ENCODE measurements at places on chromosomes 3 and 15.

GRCh38 chr15:72890043-72890442 is 106.5 kb upstream of the ADPGK start:
- DNase-seq: no peak

- no peak for DNase-seq
Measured at GRCh38 chr3:128411574-128412064, 55.1 kb downstream of the DNAJB8 start.

- DNase-seq: no peak
Measured at GRCh38 chr3:181724192-181724965, 12.7 kb downstream of the SOX2 start.

GRCh38 chr3:126486360-126486847 is 10.7 kb upstream of the ZXDC start:
- DNase-seq: no peak

DNA sequence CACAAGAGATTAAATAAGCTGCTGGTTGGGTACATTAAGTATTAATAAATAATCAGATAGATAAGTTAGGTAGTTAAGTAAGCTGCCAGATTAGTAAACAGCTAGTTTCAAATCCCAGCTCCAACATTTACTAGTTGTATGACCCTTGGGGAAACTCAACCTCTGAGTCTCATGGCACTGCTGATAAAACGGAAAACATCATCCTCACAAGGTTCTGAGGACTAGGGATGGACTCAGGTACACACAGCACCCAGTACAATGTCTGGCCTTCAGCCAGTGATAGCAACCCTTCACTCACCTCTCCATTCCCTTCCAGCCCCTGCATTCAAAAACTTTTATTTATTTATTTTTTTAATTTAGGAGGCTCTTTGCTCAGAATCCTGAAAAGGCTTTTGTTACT is 32.3 kb downstream of the B3GNT5 start:
- DNase-seq: no peak

- DNase-seq: no peak
Measured at GRCh38 chr15:63749330-63749942, 84.3 kb downstream of the HERC1 start.

GRCh38 chr15:41971089-41971894 is 1.1 kb downstream of the EHD4 start:
- DNase-seq: no peak

GRCh38 chr3:67083277-67083676 is 85.2 kb downstream of the KBTBD8 start:
- no peak for DNase-seq

GRCh38 chr3:169244119-169244864 is 419.2 kb downstream of the MECOM start:
- no peak for DNase-seq

DNA sequence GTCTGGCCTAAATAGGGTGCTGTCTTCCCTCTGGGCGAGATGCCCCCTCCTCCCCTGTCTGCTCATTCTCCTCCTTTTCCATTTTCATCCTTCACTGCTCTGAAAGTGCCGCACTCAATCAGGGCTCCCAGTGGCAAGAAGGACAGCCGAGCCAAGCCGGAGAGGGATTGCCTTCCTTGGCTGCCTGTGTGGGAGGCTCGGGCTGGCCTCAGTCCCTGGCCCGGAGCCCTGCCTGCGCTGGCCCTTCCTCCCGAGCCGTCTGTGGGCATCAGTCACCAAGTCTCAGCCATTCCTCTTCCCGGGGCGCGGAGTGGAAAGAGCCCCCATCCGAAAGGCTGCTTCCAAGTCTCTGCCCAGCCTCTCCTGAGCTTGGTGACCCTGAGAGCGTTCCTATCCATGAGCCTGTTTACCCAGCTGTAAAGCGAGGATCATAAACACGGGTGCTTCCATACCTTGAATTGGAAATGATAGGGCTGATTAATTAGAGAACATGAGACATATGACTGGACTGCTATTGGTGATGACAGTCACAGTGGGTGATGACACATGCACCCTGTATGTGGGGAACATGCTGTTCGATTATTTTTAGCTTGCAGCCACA is 59.1 kb upstream of the TLE3 start:
- DNase-seq: no peak

DNA sequence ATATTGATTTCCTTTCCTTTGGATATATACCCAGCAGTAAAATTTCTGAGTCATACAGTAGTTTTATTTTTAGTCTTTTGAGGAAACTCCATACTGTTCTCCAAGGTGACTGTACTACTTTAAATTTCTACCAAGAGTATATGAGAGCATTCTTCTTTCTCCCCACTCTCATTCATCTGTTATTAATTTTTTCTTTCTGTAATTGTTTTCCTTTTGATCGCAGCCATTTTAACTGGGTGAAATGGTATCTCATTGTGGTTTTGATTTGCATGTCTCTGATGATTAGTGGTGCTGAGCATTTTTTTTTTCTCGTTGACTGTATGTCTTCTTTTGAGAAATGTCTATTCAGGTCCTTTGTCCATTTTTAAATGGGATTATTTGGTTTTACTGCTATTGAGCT is 18.3 kb upstream of the VGLL3 start:
- DNase-seq: no peak

- DNase-seq: no peak
Measured at GRCh38 chr3:56955492-56956111, 104.9 kb upstream of the SPATA12 start.

DNA sequence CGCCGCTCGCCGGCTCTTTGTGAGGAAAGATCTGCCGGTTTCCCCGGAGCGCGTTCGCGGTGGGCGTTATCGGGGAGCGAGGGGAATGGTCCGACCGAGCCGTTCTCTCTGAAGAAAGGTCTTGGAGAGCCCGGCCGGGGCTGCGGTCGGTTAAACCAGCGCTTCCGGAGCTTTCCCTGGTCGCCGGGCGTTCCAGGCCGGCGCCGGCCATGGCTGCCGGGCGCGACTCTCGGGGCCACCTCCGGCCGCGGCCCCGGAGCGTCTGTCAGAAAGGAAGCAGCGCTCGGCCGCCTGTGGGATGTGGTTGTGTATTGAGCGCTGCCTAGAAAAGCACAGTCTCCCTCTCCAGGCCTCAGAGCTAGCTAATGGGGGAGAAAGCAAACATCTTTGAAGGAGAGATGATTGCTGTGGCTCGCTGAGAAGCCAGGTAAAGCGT is 731 bp downstream of the FYTTD1 start:
- DNase-seq: peak; percentile 56

GRCh38 chr3:109772520-109772919 is 435.2 kb upstream of the DPPA4 start:
- DNase-seq: no peak

GRCh38 chr15:85595804-85596536 is 198.8 kb downstream of the KLHL25 start:
- no peak for DNase-seq

DNA sequence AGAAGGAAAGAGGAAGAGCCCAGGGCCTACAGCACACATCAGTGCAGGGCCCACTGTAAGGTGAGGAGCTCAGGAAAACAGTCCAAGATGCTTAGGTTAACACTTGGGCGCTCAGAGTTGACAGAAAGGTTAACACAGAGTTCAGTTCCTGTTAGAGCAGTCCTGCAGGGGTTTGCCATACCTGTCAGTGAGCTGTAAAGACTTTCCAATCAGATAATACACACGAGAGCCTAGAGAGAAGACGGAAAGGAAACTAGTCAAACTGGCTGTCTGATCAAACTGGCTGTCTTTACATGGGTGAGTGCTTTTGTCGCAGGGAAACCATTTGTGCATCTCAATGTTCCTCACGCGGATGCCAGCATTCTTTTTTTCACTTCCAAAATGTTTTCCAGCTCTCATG is 61.4 kb upstream of the ARHGEF26 start:
- DNase-seq: no peak

DNA sequence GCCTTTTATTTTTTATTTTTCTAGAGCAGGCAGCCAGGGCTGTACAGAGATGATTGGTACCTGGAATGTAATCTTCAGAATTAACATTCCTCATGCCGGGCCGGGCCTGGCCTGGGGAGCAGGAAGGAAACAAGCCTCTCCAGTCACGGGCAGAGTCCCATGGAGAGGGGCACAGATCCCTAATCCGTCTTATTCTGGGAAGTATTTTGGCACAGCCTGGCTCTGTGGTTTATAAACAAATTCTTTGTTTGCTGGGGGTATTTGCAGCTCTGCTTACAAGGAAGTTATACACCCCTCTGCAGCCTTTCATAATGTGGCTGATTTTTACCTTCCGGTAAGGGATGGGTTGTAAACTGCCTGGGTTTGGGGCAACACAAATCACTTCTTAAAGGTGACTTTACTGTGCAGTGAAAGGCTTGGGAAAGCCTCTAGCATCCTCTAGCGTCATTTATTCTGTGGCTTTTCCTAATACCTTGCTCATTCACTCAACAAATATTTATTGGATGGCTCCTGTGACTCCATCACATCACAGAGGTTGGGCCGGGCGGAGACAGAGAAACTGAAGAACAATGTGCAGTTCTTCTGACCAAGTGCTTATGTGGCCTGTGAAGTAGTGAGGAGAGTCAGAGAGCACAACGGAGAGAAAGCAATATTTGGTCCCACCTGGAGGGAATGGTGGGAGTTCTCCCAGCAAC is 2.7 kb downstream of the SLC6A20 start:
- no peak for DNase-seq

All from 8988T (cell line).